ENCODE measurements at places on chromosomes 2 and 18. TPM values are rescaled to one million over a fixed set of nuclear protein-coding genes. Genes with fewer than 3 reads are reported as not detected.

- no peak for DNase-seq
- no peaks in the 10 kb centered on the region for H3K27me3 ChIP-seq
- H3K27ac ChIP-seq, result no peak overlapping the region
- H3K4me1 ChIP-seq, result peaks cover 4% of the 10 kb centered on the region
- H3K36me3 ChIP-seq, result peaks cover 5% of the 10 kb centered on the region
Measured at GRCh38 chr18:79470547-79470946, 74.8 kb downstream of the NFATC1 start.

DNA sequence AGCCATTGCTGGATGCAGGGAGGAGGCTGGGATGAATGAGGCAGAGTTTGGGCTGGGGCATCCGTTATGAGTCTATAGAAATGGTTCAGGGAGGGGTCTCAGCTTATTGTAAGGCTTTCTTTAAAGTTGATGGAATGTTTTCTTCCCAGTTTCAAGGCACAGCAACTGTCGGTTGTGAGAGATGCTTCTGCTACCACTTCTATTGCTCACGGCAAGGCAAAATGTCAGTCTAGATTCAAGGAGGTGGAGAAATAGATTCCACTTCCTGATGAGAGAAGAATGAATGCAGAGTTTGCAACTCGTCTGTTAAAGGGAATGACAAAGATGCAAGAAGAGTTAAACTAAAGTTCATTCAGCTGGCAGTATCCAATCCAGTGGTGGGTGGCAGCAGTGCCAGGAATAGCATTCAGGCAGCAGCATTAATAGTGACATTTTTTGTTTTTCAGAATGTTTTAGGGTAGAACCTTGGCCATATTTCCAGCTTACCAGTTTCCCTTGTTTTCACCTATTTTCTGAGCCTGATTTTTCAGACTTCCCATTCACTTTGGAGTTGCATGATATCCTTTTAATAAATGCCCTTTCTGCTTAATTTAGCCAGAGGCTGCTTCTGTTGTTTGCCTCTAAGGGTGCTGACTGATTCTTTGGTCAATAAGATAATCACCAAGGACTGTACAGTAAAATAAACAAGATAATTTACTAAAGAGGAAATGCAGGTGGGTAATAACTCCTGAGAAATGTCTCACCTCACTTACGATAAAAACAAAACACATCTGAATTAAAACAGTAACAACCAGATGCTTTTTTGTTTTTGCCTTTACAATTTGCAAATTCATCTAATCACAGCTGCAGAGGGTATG, 138.4 kb downstream of the RPIA start:
- DNase-seq, result no peak
- no peak overlapping the region for H3K4me3 ChIP-seq
- no peak overlapping the region for H3K27ac ChIP-seq
- H3K27me3 ChIP-seq, result peaks cover 10% of the 10 kb centered on the region
- H3K4me1 ChIP-seq, result no peaks in the 10 kb centered on the region

DNA sequence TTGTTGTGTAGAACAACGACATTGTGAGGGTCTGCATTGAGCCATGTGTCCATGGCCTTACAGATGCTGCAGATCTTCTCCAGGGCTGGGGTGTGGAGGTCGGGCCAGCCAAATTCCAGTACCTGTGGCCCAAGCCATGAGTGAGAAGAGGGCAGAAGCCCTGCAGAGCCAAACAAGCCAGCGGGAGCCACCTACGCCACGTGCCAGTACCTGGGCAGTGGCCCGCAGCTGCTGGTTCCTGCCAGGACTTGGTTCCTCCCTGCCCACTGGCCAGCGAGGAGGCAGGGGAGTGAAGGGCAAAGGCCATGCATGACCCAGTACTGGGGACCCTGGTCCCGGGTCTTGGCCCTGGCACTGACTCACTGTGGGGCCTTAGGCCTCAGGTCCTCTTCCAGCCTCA, 109.4 kb downstream of the TNS1 start:
- no peak overlapping the region for H3K27ac ChIP-seq
- no peak for DNase-seq
- H3K4me3 ChIP-seq, result no peak overlapping the region
- H3K36me3 ChIP-seq, result peaks cover 54% of the 10 kb centered on the region

- peaks cover 1% of the 10 kb centered on the region for H3K27me3 ChIP-seq
- DNase-seq, result no peak
- no peak overlapping the region for H3K27ac ChIP-seq
- no peaks in the 10 kb centered on the region for H3K36me3 ChIP-seq
- no peaks in the 10 kb centered on the region for H3K4me1 ChIP-seq
Measured at GRCh38 chr2:5409898-5410381, 282.2 kb upstream of the SOX11 start.

DYNAP gene
- total RNA-seq, result not detected

REEP1 gene
- 2.6 TPM for total RNA-seq

CACNB4 gene
- 6.0 TPM for total RNA-seq

- peak overlapping the region; percentile 96 for H3K27ac ChIP-seq
- H3K4me1 ChIP-seq, result peaks cover 42% of the 10 kb centered on the region
- peak overlapping the region; percentile 94 for H3K4me3 ChIP-seq
- DNase-seq, result no peak
- no peaks in the 10 kb centered on the region for H3K27me3 ChIP-seq
Measured at GRCh38 chr2:68251855-68252399, 405 bp downstream of the PPP3R1 start.

DNA sequence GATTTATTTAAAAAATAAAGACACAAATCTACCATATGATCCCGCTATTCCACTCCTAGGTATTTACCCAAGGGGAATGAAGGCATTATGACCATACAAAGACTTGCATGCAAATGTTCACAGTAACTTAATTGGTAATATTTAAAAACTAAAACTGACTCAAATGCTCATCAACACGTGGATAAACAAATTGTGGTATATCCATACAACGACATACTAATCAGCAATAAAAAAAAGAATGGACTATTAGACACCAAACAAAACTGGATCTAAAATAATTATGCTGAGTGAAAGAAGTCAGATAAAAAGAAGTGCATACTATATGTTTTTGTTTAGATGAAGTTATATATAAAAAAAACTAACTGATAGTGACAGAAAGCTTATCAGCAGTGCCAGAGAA, 428.3 kb downstream of the ZEB2 start:
- H3K27ac ChIP-seq, result no peak overlapping the region
- no peak for DNase-seq
- peaks cover 26% of the 10 kb centered on the region for H3K4me1 ChIP-seq
- no peak overlapping the region for H3K4me3 ChIP-seq
- no peaks in the 10 kb centered on the region for H3K27me3 ChIP-seq
